ENCODE measurements at places on chromosomes 1 and 21.
A peak's percentile ranks its signal among the peaks of the same experiment; 100 is the strongest.

- H3K4me1 ChIP-seq: no peaks in the 10 kb centered on the region
- DNase-seq: no peak
- no peaks in the 10 kb centered on the region for H3K36me3 ChIP-seq
- peaks cover 85% of the 10 kb centered on the region for H3K27me3 ChIP-seq
- no peak overlapping the region for H3K4me3 ChIP-seq
- H3K27ac ChIP-seq: no peak overlapping the region
Observed at GRCh38 chr1:154791292-154792166, 78.6 kb downstream of the KCNN3 start.

- H3K4me3 ChIP-seq: no peak overlapping the region
- H3K27me3 ChIP-seq: no peaks in the 10 kb centered on the region
- H3K36me3 ChIP-seq: no peaks in the 10 kb centered on the region
- peak; percentile 10 for DNase-seq
- H3K4me1 ChIP-seq: peaks cover 34% of the 10 kb centered on the region
Observed at GRCh38 chr1:91803847-91804545, 82.0 kb downstream of the TGFBR3 start.

- no peak overlapping the region for H3K4me3 ChIP-seq
- H3K27ac ChIP-seq: no peak overlapping the region
- H3K4me1 ChIP-seq: no peaks in the 10 kb centered on the region
- H3K36me3 ChIP-seq: no peaks in the 10 kb centered on the region
- H3K27me3 ChIP-seq: no peaks in the 10 kb centered on the region
Observed at GRCh38 chr1:111476761-111477309, 3.1 kb downstream of the C1orf162 start.

DNA sequence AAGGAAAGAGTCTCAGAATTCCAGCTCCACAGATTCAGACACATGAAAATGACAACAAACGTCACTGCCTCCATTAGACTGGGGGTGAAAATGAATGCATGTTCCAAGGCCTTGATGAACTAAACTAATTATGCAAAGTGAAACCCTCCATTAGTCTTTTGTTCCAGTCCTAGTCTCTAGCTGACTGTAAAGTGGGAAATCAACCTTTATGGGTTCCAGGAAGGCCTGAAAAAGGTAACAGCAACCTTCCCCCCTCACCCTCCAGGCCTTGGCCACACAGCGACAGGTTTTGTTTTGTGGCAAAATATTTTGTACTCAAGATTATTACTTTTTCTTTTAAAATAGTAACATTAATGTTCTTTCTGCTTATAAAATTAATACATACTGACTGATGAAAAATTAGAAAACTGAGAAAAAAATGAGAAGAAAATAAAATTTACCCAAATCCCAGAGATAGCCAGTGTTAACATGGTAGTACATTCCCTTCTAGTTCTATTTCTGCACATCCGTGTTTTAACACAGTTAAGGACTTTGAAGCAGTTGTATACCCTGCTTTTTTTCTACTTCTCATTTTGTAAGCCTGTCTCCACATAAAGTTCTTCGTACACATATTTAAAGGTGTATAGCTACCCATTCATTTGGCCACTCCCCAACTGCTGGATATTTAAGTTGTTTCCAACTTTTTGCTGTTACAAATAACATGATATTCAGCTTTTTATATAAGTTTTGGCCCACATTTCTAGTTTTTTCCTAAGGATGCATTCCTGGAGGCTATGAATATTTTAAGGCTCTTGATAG lies 60.9 kb downstream of the CD2 start:
- no peaks in the 10 kb centered on the region for H3K27me3 ChIP-seq
- H3K36me3 ChIP-seq: no peaks in the 10 kb centered on the region
- no peaks in the 10 kb centered on the region for H3K4me1 ChIP-seq
- no peak overlapping the region for H3K27ac ChIP-seq
- H3K4me3 ChIP-seq: no peak overlapping the region

DNA sequence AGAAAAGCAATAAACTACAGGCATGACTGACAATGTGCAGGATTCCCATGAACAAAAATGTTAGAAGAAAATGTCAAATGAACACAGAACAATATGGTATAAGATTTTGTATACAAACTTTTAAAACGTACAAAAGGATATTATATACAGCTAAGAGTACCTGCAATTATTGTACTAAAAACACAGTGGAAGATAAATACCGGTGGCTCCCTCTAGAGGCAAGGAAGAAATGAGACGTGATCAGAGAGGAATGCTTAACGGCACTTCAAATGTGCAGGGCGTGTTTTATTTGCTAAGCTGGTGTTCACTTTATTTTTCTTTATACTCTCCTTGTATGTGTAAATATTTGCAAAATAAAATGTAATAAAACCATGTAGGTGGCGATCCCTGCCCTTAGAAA lies 191.8 kb upstream of the SAMSN1 start:
- H3K27me3 ChIP-seq: no peaks in the 10 kb centered on the region
- H3K27ac ChIP-seq: no peak overlapping the region
- DNase-seq: peak; percentile 6
- peaks cover 7% of the 10 kb centered on the region for H3K4me1 ChIP-seq
- H3K36me3 ChIP-seq: no peaks in the 10 kb centered on the region
- no peak overlapping the region for H3K4me3 ChIP-seq

Data from PC-9 (cell line).